ENCODE measurements at places on chromosomes 1 and 21.

- no peak for DNase-seq
Observed at GRCh38 chr1:6800745-6801144, 15.5 kb downstream of the CAMTA1 start.

- no peak for DNase-seq
Observed at GRCh38 chr1:58762806-58763205, 21.0 kb downstream of the JUN start.

DNA sequence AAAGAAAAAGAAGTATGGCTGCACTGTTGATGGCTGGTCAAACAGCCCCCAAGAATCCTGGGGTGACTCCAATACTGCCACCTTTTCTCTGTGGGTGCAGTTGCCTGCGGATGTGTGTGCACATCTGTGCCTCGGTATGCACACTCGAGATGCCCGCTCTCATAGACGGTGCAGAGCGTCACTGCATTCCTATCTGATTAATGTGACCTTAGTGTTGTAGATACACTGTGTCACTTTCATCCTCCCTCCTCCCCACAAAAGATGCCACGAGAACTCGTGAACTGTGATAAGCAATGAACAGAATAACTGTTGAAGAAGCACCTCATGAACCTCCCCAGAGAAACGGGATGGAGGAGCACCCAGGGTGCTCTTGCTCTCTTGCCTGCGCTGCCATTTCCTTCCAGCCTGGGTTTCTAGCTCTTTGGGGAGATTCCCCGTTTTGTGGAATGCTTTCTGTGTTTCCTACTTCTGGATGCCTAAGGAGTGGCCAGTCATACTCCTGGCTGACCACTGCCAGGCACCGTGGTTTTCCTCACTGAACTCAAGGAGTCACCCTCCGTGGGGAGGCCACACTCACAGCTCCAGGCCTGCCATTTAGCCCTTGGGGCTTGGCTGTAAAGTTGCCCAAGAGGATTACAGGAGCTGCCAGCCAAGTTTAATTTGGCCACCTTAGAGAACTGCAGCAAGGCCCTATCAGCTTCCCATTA is 32.0 kb downstream of the NTPCR start:
- DNase-seq: no peak

GRCh38 chr1:54543729-54544496 is 4.1 kb upstream of the ACOT11 start:
- no peak for DNase-seq

- no peak for DNase-seq
Observed at GRCh38 chr1:60229821-60230220, 156.3 kb upstream of the C1orf87 start.

Data from GM12864 (cell line).